Neural progenitor cell (in vitro differentiated cells): ENCODE measurements at places on chromosomes 7 and 10. TPM values are rescaled to one million over a fixed set of nuclear protein-coding genes. Genes with fewer than 3 reads are reported as not detected.

GRCh38 chr7:16644157-16644556 lies 1.4 kb downstream of the ANKMY2 start:
- peaks cover 34% of the 10 kb centered on the region for H3K4me1 ChIP-seq
- no peaks in the 10 kb centered on the region for H3K36me3 ChIP-seq
- DNase-seq, result no peak
- peak overlapping the region; percentile 95 for H3K4me3 ChIP-seq
- no peaks in the 10 kb centered on the region for H3K27me3 ChIP-seq
- H3K27ac ChIP-seq, result no peak overlapping the region

GRCh38 chr10:121065330-121065729 lies 214.2 kb downstream of the WDR11 start:
- no peak overlapping the region for H3K4me3 ChIP-seq
- no peaks in the 10 kb centered on the region for H3K36me3 ChIP-seq
- no peaks in the 10 kb centered on the region for H3K27me3 ChIP-seq
- H3K27ac ChIP-seq, result no peak overlapping the region
- no peaks in the 10 kb centered on the region for H3K4me1 ChIP-seq

GRCh38 chr7:155676052-155676451 lies 31.6 kb downstream of the RBM33 start:
- peaks cover 11% of the 10 kb centered on the region for H3K36me3 ChIP-seq
- DNase-seq, result no peak
- H3K4me1 ChIP-seq, result no peaks in the 10 kb centered on the region
- H3K27me3 ChIP-seq, result no peaks in the 10 kb centered on the region

DNA sequence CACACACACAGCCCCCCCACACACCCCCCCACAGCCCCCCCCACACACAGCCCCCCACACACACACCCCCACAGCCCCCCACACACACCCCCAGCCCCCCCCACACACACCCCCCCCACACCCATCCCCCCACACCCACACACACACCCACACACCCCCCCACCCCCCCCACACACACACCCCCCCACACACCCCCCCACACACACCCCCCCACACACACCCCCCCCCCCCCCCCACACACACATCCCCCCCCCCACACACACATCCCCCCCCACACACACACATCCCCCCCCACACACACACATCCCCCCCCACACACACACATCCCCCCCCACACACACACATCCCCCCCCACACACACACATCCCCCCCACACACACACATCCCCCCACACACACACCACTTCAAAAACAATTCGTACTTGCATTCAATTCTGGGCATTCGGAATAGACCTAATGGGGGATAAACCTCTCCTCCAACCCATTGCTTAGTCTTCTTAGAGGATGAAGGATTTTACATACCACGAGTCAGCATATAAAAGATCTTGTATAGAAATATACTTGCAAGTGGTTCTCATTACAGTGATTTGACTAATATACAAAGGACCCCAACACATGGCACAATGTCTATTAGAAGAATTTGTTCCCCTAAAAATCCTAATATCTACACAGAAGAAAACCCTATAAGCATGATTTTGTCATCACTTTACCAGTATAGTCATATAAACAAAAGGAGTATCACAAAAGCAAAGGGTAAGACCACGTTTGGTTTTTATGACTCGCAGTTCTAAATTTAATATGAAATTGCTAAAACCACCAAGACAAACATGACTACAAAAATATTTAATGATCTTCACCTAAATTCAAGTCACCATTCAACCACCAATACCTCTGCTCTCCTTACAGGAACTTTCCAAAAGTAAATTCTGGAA lies 80.9 kb downstream of the DIP2C start:
- no peaks in the 10 kb centered on the region for H3K27me3 ChIP-seq
- peak overlapping the region; percentile 61 for H3K27ac ChIP-seq
- H3K36me3 ChIP-seq, result no peaks in the 10 kb centered on the region
- no peak for DNase-seq

GRCh38 chr7:131061158-131061557 lies 266.5 kb upstream of the MKLN1 start:
- no peak overlapping the region for H3K4me3 ChIP-seq
- H3K4me1 ChIP-seq, result no peaks in the 10 kb centered on the region
- H3K27ac ChIP-seq, result no peak overlapping the region
- H3K36me3 ChIP-seq, result no peaks in the 10 kb centered on the region

GRCh38 chr7:67593794-67594193 lies 597.2 kb downstream of the TYW1 start:
- H3K36me3 ChIP-seq, result no peaks in the 10 kb centered on the region
- H3K4me1 ChIP-seq, result no peaks in the 10 kb centered on the region
- DNase-seq, result no peak
- no peak overlapping the region for H3K4me3 ChIP-seq

- no peak overlapping the region for H3K27ac ChIP-seq
- no peak for DNase-seq
- no peaks in the 10 kb centered on the region for H3K4me1 ChIP-seq
- H3K27me3 ChIP-seq, result no peaks in the 10 kb centered on the region
- H3K36me3 ChIP-seq, result no peaks in the 10 kb centered on the region
Observed at GRCh38 chr7:10707519-10707918, 266.2 kb upstream of the PHF14 start.

- no peak for DNase-seq
- no peaks in the 10 kb centered on the region for H3K27me3 ChIP-seq
- no peak overlapping the region for H3K27ac ChIP-seq
- no peaks in the 10 kb centered on the region for H3K36me3 ChIP-seq
- peaks cover 41% of the 10 kb centered on the region for H3K4me1 ChIP-seq
- no peak overlapping the region for H3K4me3 ChIP-seq
Observed at GRCh38 chr10:78436706-78437406, 403.2 kb downstream of the RPS24 start.

DNA sequence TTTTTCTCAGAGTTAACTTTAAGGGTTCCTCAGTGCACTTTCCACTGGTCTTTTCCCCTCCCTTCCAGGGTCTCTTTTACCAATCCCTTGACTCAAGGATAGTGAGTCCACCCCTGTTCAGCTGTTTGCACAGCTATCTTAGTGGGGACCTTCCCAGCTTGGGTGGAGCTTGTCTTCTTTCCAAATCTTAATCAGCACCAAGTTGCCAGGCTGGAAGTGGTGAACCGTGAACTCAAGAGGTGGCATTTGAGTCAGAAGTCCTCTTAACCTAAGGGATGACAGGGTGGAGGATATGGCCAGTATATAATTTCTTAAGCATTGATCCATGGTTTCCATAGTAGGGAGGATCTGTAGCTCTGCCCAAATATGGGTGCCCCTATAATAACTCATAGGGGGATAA lies 25.0 kb downstream of the MAPK8 start:
- DNase-seq, result no peak
- H3K27me3 ChIP-seq, result no peaks in the 10 kb centered on the region
- peaks cover 13% of the 10 kb centered on the region for H3K36me3 ChIP-seq
- H3K4me3 ChIP-seq, result no peak overlapping the region

Gene VPS37D
- total RNA-seq, result 7.0 and 24.6 TPM in 2 replicates

Gene AGK
- total RNA-seq, result 32.7 and 42.6 TPM in 2 replicates
